ENCODE measurements at places on chromosomes 4 and X.
A peak's percentile ranks its signal among the peaks of the same experiment; 100 is the strongest.

GRCh38 chr4:83686166-83686565 is 150.3 kb downstream of the GPAT3 start:
- no peak for DNase-seq

- no peak for DNase-seq
Observed at GRCh38 chr4:11230866-11231265, 197.8 kb downstream of the HS3ST1 start.

- no peak for DNase-seq
Observed at GRCh38 chr4:110266136-110266535, 67.7 kb upstream of the ELOVL6 start.

GRCh38 chrX:129600981-129601424 is 53.8 kb downstream of the APLN start:
- no peak for DNase-seq

DNA sequence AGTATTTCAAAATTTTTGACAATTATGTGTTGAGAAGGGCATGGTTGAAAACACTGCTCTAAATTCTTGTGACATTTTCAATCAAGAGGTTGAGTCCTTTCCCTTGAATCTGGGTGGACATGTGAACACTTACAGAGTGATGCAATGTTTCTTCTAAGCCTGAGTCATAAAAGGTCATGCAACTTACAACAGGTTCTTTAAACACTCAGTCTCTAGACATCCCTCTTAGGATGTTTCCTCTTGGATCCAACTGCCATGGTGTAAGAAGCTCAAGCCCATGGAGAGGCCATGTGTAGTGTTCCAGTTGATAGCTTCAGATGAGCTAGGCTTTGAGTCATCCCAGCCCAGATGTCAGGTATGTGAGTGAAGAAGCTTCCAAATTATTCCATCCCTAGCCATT is 232.2 kb upstream of the MAOA start:
- DNase-seq, result no peak

DNA sequence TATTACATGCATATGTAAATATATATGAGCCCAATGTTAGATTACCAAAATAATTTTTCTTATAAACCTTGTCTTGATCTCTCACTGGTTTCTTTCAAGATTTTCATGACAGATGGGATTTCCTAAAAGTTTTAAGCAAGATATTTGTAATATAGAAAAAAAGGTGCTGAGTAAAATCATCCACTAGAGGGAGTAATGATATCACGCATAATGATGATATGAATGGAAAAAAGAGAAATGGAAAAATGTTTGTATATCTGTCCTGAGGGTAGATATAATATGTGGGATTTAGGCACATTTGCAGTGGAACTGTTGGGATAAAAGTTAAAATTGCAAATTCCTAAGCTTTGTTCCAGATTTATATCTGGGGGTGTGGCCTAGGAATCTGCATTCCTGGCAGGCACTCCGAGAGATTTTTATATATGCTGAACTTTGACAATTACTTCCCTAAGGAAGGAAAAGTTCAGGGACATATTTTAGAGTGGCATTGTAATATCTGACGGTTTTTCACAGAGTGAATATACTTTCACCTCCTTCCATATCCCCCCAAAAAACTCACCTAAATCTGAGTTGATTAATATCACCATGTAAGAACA is 60.5 kb downstream of the TMA16 start:
- DNase-seq, result no peak

DNA sequence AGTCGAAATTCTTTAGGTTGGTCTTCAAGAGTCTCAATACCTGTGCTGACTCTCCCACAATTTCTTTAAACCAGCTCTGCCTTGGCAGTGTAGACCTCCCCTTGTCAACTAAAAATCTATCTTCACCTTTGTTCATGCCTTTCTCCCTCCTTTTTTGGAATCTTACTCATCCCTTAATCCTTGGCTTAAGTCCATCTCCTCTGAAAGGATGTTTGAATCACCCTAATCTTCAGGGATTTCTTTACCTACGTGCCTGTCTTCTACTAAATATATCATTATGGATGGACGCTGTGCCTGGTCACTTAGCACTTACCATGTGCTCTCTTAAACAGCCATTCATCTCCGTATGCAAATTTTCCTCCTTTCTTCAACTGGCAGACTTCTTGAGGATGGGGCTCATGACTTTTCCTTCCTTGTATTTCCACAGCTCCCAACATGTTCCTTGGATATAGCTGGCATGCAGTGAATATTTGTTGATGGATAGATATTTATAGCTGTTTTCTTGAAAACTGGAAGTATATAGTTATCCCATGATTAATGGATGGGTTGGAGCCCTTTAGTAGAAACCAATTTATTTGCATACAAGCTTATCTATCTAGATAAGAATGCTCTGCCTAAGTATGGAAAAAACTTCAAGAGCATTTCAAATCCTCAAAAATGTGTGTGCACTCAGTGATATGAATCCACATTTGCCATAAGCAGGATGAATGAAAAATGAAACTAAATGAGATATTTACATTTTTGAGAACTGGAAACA is 166.6 kb downstream of the SPRY1 start:
- no peak for DNase-seq

DNA sequence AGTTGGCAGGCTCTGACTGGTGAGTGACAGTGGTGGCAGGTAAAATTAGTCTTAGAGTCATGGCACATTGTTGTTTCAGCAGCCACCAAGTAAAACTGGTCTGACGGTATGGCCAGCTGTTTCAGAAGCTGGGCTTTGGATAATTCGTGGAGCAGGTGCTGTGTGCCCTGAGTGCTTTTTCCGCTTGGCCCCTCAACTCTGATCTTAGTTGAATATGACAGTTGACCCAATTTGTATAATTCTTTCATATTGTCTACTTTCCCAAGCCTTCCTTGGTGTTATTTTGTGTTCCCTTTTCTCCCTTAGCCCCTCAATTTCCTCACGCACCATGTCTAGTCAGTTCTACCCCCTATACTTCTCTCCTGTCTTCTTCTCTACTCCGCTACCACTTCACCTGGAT is 32.0 kb downstream of the CDS1 start:
- DNase-seq, result no peak

DNA sequence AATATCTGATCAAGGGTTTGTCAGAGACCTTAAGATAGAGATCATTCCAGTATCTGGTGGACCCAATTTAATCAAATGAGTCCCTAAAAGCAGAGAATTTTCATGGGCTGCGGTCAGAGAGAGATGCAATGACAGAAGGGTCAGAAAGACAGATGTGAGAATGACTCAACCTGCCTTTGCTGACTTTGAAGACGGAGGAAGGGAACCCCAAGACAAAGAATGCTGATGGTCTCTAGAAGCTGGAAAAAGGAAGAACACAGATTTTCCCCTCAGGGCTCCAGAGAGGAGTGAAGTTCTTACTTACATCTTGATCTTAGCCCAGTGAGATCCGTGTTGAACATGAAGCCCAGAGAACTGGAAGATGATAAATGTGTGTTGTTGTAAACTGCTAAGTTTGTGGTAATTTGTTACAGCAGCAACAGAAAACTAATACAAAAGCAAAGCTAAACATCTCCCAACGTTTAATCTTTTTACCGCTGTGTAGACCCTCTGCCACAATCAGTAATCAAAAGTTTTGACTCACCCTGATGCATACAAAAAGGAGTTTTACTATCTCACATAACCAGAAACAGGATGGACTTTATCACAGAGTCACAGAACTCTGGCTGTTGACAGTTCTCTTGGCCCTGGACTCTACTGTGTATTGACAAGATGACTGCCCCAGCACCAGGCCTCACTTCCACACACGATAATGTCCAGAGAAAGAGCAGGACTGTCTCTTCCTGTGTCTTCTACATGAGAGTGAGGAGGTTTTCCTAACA is 70.2 kb upstream of the MAGEB2 start:
- DNase-seq, result no peak

- DNase-seq, result no peak
Observed at GRCh38 chr4:42612898-42613297, 44.0 kb downstream of the ATP8A1 start.

DNA sequence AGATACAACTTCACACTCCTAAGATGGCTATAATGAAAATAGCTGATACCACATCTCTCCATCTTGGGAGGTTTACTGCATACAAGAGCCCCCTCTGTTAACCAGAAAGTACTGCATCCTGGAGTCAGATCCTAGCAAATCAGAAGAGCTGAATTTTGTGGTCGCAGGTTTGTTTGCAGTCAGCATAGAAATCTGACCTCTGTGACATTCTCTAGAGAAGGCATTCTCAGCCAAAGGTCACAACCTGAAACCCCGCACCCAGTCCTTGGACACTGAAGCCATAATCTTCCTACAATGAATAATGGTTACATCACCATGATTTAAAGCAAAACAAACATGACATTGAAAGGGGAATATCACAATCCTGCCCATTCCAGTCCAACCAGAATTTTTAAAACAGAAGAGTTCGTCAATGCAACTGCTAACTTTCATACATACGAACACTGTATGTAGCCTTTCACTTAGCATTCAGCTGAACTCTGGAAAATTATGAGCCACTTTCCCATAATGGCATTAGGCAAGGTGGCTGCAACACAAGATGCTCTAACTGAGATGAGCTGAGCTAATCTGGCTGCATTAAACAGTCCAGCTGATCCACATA is 17.6 kb downstream of the HS6ST2 start:
- DNase-seq, result no peak

GRCh38 chr4:106601519-106601918 is 232.9 kb upstream of the GIMD1 start:
- no peak for DNase-seq

- peak; percentile 71 for DNase-seq
Observed at GRCh38 chr4:112231779-112232713, at the start of gene AP1AR. AP1AR (plus strand) TSS chr4:112231787; CDS start chr4:112232092, 305 bp downstream.

GRCh38 chrX:123481913-123482851 is 250.7 kb downstream of the THOC2 start:
- no peak for DNase-seq

DNA sequence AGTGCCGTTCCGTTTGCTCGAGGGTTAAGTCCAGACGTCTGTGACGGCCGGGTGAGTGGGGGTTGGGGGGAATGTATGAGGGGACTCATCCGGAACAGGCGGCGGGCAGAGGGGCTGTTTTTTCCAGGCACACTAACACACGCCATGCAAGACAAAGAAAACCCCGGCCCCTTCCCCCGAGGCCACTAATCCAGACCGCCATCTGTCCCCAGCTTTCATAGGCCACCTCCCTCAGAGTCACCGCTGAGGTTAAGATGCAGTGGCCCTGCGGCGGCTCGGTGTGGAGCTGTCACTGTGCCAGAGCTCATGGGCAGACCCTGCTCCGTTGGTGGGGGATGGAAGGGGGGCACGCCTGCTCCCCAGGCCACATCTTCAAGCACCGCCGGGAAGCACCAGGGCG is 34.1 kb downstream of the SORCS2 start:
- DNase-seq, result no peak

DNA sequence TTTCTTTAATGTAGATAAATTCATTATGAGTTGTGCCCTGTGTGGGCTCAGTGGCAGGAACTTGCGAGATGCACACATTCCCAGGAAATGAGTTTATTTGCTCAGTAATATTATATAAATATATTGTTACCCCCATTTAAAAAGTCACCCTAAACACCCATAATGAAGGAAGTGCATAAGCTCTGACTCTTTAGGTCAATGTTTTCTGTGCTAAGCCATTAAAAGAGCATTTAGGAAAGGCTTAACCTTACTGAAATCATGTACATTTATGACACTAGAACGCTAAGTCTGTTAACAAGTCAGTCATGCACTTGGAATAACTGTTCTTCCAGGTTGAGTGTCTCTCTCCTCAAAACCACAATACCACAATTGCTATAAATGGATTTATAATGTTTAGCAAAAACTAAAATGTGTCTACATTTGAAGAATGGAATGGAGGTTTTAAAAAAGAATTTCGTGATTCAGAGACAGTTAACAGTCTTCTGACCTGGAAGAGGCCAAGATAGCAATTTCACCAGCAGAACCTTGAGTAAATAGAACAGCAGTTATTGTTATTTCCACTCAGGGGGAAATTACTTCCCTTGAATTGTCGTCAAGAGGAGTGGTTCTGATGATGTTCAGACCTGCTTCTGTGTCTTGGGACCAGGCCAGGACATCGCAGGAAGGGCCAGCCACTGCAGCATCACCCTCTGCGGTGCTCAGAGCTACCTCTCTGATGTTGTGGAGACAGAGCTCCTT is 91.1 kb upstream of the VEGFC start:
- no peak for DNase-seq

DNA sequence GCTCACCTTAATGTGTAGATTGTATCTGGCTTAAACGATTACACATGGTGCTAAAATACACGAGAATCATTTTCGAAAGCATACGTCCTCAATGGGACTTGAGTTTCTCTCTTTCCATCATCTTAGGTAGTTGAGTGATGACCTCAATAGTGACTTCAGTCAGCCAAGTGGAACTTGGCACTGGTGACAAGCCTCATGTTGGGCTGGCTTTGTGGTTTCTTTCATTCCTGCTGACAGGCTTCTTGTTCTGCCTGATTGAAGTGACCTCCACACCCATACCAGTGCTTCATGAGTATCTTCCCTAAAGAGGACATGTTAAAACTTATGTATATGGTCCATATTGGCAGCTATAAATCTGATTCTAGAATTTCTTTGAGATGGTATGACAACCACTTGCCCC is 159.1 kb upstream of the WDR1 start:
- DNase-seq, result no peak

GRCh38 chr4:171441300-171441941 is 371.8 kb upstream of the GALNTL6 start:
- no peak for DNase-seq

- no peak for DNase-seq
Observed at GRCh38 chr4:132332932-132333723, 816.0 kb upstream of the PCDH10 start.

GRCh38 chrX:35842674-35843073 is 44.5 kb downstream of the MAGEB16 start:
- no peak for DNase-seq

DNA sequence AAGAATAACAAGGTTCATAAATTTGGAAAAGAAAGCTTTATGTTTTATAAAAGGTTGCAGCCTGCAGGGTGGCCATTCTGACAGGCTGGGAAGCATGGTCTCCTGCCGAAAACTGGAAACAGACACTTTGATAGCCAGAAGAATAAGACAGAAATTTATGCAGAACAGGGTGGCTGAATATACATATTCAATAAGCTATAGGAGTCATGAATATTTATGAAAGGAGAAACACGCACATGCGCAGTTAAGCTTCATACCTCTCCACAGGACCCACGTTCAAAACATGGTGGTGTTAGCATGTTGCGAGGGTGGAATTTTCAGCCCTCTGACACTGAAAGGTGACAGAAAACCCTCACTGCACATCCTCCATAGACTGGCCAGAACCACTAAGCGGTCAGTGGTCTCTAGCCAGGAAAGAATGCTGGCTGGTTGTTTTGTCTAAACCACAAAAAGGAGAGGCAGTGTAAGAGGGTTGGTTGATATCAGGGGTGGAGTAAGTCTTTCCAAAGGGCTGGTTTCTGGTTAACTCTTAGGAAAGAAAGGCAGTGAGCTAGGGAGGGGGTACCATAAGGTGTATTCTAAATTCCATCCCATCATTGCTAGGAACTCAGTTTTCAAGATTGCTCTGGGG is 58.2 kb downstream of the ANXA10 start:
- DNase-seq, result no peak

GRCh38 chr4:38985410-38986100 is 46.7 kb downstream of the TMEM156 start:
- DNase-seq, result no peak

DNA sequence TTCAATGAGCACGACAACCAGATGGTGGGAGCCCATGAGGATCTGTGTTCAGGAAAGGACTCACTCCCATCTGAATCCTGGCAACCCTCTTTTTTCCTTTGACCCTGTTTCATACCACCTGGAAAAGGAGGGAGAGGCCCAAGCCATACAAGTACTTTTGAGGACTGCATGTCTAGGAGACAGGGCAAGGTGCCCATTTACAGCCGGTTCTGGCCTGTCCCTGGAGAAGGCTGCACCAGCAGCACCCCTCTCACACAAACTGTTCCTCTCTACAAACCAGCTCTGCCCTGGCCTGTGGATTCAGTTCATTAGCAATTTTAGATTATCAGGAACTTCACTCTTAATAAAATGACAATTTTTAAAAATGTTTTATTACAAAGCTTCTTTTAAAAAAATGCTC is 57.5 kb downstream of the HADH start:
- no peak for DNase-seq
